ENCODE measurements at places on chromosomes 12 and 14.

GRCh38 chr12:57775563-57776246 lies 3.3 kb downstream of the EEF1AKMT3 start:
- DNase-seq: no peak

GRCh38 chr12:110669193-110669502 lies 19.8 kb downstream of the HVCN1 start:
- DNase-seq: no peak

- DNase-seq: no peak
Measured at GRCh38 chr12:2682296-2683251, 112.2 kb upstream of the FKBP4 start.

GRCh38 chr14:60734465-60735242 lies at the start of gene MNAT1:
Gene MNAT1, plus strand, starts transcription at chr14:60734761. Its CDS starts 102 bp downstream, at chr14:60734863.
- peak; percentile 85 for DNase-seq

GRCh38 chr14:91985008-91985407 lies 37.5 kb upstream of the FBLN5 start:
- DNase-seq: no peak

- no peak for DNase-seq
Measured at GRCh38 chr12:74836567-74836966, 298.9 kb downstream of the ATXN7L3B start.

DNA sequence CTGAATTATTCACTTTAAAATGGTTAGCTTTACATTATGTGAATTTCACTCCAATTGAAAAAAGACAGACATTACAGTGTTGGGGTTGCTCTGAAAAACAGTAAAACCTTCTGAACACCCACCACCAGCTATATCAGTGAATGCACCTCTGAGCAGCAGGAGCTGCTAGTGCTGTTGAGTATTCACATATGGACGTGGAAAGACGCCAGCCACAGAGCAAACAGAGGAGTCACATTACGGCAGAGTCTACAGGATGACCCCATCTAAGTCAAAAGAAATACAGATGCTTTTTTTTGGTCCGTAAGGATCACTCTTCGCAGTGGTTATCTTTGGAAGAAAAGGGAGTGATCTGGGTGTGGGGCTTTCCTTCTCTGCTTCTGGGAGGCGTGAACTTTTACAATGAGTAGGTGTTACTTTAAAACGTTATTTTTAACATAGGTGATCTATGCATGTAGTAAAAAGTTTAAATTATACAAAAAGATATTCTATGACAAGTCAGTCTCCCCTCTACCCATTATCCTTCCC lies 4.5 kb downstream of the HVCN1 start:
- no peak for DNase-seq

- DNase-seq: no peak
Measured at GRCh38 chr12:123096741-123097140, 54.1 kb downstream of the PITPNM2 start.

DNA sequence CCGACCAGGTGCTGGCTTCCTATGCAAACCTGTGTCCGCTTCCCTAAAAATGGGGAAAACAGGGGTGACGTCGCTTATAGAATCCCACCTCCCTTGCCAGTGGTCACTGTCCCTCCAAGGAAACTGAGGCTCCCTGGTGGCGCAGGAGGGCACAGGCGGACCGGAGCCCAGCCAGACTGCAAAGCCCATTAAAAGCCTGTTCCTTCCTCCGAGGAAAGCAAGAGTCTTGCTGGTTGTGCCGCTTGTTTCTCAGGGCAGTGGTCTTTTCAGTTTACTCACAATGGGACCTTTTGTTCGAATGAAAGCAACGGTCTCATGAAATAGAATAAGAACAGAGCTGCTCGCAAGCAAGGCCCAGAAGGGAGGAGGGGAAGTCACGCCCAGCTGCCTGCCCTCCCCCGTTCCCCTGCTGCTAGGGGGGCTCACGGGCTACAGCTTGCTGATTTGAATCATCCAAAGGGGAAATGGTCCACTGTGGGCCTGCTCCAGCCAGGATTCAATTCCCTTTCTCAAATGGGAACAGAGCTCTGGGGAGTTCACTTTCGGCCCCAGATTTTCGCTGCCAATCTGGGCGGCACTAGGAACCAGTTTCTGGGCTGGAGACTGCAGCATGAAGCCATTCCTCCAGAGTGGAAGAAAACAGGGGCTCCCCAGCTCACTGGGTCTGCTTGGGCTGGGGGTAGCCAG lies 4.6 kb upstream of the SELPLG start:
- DNase-seq: no peak

DNA sequence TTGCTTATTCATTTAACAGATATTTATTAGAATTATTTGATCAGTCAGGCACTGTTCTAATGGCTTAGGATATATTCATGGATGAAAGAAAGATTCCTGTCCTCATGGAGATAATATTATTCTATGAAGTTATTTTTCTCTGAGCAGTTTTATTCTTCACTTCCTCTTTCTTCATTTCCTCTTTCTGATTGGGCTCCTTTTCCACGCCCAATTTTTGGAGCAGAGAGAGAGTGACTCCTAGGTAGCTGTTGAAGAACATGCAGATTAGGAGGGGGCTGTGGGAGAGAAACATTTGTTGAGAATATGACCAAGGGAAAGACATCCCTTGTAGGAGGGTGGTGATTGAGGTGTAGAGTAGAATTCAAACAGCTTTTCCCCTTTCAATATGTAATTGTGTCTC lies 6.0 kb upstream of the YARS2 start:
- no peak for DNase-seq

GRCh38 chr14:81453166-81453766 lies 53.1 kb upstream of the STON2 start:
- DNase-seq: peak; percentile 68

Data from LoVo (cell line).